ENCODE measurements at places on chromosomes 5 and 9.

- DNase-seq = no peak
Measured at GRCh38 chr9:93686880-93687236, 110.5 kb downstream of the PHF2 start.

GRCh38 chr5:5141625-5142525 is 1.7 kb downstream of the ADAMTS16 start:
- peak; percentile 29 for DNase-seq

- DNase-seq = no peak
Measured at GRCh38 chr5:52419357-52419756, 368.4 kb upstream of the ITGA1 start.

- no peak for DNase-seq
Measured at GRCh38 chr5:109668668-109669422, 20.9 kb upstream of the MAN2A1 start.

- DNase-seq = no peak
Measured at GRCh38 chr5:76489877-76490688, 87.0 kb downstream of the IQGAP2 start.

DNA sequence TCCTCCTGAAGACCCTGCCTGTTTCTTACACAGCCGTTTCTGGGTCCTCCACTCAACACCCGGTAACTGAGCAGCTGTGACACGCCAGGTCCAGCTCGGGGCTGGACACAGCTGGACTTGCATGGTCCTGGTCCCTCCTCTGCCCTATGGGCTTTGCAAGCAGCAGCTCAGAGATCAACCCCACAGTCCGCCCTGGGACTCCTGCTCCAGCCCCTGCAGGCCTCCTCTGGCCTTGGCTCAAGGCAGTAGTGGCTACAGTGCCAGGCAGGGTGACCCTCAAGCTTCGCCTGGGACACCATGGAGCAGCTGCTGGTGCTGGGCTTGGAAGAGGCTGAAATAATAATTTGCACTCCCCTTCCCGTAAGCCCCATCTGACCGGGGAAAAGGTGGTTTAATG is 66.1 kb upstream of the OLFM1 start:
- DNase-seq = no peak

- no peak for DNase-seq
Measured at GRCh38 chr5:43255704-43256103, 57.5 kb downstream of the HMGCS1 start.

DNA sequence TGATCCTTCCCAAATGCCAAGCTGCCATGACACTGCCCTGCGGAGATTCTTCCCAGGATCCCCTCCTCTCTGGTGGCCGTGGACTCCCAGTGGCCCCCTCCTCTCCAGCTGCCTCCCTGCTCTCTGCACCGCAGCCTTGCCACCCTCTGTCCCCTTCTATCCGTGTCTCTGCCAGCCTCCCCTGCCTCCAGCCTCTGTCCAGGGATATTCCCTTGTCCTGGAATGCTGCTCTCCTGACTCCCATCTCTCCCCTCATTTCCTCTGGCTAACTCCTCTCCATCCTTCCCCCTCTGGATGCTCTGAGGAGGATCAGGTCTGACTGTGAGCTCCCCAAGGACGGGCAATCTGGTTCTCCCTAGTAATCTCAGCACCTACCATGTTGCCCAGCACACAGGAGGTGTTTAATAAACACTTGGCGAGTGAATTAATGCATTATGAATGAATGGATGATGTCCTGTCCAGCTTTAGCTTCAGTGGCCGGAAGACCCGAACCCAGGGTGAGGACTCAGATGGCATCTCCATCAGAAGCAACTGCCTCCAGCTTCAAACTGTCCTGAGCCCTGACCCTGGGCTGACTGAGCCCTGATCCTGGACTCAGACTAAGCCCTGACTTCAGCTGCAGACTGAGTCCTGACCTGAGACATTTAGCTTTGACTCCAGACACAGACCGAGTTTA is 7.5 kb upstream of the CRB2 start:
- DNase-seq = no peak

DNA sequence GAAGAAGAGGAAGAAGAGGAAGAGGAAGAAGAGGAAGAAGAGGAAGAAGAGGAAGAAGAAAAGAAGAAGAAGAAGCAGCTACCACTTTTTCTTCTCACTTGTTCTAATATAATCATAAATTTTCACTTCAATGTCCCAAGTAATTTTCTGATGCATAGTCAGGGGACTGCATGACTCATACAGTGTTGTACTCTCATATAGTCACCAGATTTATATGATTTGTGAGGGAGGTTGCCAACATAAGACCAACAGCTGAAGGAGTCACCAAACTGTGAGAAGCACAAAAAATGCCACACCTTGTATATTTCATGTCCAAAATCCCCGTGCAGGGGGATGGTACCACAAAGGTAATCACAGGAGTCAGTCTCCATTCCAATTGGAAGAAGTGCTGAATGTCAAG is 32.7 kb upstream of the DMRTA1 start:
- DNase-seq = no peak

DNA sequence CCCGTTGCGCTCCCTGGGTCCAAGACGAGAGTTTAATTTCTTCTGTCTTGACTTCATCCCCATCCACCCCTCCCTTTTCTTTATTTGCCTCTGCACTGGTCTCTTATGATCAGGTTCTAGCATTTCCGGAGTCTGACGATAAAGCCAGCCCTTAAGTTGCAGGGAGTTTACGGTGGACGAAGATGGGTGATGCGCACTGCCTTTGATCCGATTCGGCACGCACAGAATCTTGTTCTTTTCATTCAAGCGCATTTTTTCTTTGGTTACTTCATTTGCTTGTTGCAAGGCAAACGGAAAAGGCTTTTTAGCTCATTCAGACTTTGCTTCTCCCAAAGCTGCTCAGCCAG is 488 bp upstream of the MCTP1 start:
- DNase-seq = no peak

GRCh38 chr9:110047955-110048402 is 160.0 kb downstream of the C9orf152 start:
- DNase-seq = no peak

DNA sequence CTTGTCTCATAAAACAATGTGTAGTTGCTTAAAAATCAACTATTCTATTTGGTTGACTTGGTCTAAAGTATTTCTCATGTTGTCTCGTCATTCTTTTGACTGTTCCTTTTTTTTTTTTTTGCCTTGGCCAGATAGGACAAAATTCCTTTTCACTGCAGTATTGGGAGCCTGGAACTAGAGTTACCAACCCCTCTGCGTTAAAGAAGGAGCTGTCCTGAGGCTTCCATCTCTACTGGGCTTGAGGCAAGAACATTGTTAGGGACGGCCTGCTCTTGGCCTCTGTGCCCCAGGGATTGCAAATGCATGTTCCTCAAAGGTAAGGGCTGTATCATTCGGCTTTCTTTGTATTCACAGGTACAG is 1.4 kb upstream of the NPR2 start:
- no peak for DNase-seq
